Fibroblast of villous mesenchyme (primary cell): ENCODE measurements at places on chromosomes 7 and 10. TPM values are rescaled to one million over a fixed set of nuclear protein-coding genes. Genes with fewer than 3 reads are reported as not detected.
A peak's percentile ranks its signal among the peaks of the same experiment; 100 is the strongest.

DNA sequence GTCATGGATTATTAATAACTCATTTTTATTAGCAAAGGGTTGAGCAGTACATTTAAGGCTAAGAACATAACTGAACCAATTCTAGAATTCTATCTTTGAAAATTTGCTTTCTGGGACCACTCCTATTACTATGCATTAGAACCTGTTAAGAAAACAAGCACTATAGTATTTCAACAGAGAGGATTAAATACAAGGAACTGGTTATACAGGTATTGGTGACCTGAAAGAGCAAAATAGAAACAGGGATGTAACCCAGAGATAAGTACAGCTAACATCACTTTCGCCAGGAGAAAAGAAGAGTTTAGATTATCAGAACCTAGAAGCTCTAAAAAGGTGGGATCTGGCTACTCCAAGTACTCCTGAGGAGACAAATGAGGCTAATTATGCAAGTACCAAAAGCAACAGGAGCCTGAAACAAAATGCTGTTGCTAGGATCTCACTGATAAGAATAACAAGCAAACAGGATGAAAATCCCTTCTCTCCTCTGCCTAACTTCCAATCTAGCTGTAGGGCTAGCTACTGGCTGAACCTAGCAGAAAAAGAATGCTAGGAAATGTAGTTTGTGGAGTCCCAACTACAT lies 32.1 kb upstream of the ELAPOR2 start:
- no peak for DNase-seq

Gene HDAC9
- 16.8 and 25.8 TPM in 2 replicates for total RNA-seq

DNA sequence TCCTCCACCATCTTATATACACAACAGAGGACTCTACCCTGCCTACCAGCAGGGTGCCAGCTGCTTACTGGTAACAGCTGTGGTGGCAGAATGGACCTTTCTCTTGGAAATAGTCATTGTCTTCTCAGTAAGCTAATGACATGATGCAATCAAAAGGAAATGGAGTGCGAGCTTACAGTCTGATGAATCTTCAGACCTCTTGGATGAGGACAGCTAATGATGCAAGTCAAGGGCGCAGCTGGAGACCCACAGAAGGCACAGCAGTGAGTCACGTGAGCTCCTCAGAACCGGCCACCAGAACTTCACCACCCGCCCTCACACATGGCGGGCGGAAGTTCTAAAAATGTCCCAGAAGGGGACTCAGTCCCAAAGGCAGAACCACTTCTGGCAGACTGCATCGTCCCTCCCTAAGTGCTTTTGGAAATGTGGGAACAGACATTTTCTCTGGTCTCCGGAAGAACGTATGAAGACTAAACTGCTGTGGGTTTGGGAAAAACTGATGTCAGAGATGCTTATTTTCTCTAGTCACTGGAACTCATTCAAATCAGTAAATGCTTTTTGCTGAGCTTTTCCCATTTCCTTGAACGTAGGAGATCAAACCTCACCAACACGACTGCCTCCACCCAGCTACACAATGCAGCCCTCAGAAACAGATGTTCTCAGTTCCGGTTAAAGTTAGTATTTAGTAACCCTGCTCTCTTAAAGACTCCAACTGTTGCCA lies 96.4 kb downstream of the FAS start:
- DNase-seq, result peak; percentile 88

Gene ITGB8
- total RNA-seq, result 6.4 and 13.0 TPM in 2 replicates

Gene DKK1
- total RNA-seq, result 84.4 and 138 TPM in 2 replicates

Gene SPDYE8
- total RNA-seq, result not detected in 2 replicates

GRCh38 chr10:108204528-108205305 lies 1040.2 kb upstream of the SORCS1 start:
- DNase-seq, result peak; percentile 39

Gene HOXA1
- total RNA-seq, result 0.32 and 0.43 TPM in 2 replicates

- peak; percentile 56 for DNase-seq
Measured at GRCh38 chr7:100965723-100966541, 3.4 kb upstream of the MUC12 start.

- DNase-seq, result no peak
Measured at GRCh38 chr10:6563731-6564130, 16.3 kb downstream of the PRKCQ start.
